GM12891 (cell line): ENCODE measurements at places on chromosomes 12 and 14.

DNA sequence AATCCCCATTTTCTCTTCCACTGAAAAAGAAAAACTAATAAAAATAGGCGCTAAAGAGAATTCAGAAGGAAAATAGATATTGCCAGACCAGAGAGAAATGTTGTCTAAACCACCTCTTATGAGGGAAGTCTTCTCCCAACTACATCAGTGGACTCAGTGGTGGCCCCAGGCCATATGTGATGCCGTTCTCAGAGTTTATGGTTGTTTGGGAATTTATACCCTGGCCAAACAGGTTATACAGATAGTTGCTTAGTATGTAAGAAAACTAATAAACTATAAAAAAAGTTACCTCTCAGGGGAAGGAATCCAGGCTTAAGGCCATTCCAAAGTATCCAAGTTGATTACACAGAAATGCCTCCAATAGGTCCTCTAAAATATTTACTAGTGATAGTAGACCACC is 103.4 kb upstream of the RBM19 start:
- no peak for DNase-seq

- no peak for DNase-seq
Observed at GRCh38 chr14:71005076-71005475, 97.8 kb downstream of the PCNX1 start.

DNA sequence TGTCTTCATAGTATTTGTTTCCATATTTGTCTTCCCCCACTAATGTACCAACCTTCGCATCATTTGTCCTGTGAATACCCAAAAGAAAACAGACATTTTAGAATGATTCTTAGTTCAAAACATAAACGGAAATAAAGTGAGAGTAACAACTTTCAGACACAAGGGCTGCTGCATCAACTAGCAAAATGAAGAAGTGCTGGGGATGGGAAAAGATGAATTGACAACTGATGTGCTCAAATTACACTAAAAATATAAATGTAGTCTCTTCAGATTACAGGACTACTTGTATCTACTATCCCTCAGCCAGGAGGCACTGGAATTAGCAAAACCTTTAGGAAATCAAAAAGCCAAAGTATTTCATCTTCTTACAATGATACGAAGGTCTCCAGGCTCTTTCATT is 743 bp downstream of the NDUFA12 start:
- DNase-seq = no peak

GRCh38 chr12:110134691-110135411 is 10.7 kb downstream of the IFT81 start:
- DNase-seq = no peak

DNA sequence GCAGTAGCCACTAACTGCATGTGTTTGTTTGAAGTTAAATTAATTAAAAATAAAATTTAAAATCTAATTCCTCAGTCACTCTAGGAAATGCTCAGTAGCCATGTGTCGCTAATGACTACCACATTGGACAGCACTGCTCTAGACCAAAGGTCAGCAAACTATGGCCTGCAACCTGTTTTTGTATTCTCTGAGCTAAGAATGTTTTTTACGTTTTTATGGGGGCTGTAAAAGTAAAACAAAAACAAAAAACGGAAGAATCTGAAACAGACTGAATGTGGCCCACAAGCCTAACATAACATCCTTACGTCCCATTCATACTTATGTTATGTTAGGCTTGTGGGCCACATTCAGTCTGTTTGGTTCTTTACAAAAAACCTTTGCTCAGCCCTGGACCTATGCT is 57.8 kb downstream of the LIN52 start:
- DNase-seq = no peak

DNA sequence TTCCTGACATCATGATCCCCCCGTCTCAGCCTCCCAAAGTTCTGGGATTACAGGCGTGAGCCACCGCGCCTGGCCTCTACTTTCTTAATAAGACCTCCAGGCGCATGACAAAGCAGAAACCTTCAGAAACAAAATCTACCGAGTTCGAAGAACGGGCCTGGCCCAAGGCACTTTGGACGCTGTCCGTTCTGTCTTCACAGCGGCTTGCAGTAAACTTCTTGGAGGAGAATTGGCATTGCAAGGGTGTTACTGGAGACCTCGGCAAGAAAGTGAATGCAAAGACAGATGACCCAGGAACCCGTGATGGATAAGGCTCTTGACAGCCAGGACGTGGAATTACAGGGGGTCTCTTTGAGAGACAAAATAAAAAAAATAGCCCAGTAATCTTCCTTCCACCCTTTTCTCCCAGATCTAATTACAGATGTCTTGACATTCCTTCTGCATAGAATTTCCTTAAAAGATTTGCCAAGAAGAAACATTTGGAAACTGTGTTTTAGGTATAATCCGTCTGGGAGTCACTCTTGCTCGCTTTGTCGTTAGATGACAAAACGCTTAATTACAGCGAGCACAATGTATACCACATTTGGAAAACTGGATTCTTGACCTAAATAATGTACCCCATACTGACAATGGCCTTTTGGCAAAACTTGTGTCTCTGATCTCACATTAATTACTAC is 83.2 kb upstream of the TBX3 start:
- DNase-seq = no peak

DNA sequence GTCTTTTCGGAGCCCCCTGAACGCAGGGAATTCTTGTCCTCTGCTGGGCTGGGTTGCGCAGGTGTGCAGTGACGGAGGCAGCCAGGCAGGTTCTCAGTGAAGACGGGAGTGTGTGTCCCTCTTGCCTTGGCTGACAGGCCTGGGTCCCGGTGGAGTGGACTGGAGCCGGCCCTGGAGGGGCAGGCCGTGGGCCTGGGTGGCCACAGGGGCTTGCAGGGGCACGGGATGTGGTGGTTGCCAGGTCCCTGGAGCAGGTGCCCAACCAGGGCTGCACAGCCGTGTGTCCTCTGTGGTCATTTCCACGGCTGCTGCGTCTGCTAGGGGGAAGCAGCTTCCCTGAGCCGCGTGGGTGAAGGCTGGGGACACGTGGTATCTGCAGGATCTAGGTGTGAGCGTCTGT is 79.8 kb downstream of the ADGRD1 start:
- no peak for DNase-seq

DNA sequence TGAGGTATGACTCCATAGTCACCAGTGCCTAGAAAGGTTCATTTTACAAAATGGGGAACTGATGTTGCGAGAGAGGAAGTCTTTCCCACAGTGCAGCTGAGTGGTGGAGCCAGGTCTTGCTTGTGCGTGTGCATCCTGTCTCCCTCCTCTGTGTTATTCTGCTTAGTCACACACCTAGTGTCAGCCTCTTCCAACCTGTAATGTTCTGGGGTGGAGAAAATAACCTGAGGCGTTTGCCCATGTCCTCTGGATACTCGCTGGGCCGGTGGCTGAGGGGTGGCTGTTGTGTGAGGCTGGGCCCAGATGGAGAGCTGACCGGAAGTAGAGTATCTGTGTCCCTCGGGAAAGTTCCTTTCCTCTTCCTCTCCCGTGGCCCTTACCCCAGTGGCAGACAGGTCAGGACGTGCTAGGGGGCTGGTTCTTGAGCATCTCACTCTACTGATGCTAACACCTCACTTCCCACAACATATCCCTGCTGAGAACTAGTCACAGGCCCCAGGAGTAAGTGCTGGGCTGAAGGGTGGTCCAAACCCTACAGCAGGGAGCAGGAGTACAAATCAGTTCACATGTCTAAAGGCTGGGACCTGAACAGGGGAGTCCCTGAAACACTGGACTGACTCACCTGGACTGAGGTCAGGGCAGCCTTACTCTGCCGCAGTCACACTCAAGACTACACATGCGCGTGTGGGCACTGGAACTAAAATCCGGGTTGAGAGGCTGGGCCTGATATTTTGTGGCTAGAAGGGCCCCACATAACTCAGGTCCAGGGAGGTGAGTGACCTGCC is 7.0 kb downstream of the MLF2 start:
- DNase-seq = no peak

GRCh38 chr14:63933110-63933509 is 80.3 kb downstream of the SYNE2 start:
- no peak for DNase-seq

GRCh38 chr14:54767450-54767849 is 135.2 kb downstream of the GCH1 start:
- DNase-seq = no peak

DNA sequence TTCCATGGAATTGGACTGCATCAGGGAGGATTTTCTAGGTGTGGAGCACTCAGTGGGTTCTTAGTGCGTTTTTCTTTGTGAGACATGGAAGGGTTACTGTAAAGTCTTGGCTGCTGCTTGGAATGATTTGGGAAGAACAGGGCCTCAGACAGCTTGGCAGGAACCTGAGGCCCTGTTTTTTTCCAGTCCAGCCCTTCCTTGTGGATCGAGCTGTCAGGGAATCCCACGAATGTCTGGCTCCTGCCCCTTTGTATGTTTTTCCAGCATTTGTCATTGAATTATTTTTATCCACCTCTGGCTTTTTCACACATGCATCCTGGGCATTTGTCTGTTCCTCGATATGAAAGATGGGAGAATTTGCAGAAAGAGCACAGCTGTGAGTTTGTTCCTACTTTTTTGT is 158.5 kb downstream of the TGFB3 start:
- no peak for DNase-seq

DNA sequence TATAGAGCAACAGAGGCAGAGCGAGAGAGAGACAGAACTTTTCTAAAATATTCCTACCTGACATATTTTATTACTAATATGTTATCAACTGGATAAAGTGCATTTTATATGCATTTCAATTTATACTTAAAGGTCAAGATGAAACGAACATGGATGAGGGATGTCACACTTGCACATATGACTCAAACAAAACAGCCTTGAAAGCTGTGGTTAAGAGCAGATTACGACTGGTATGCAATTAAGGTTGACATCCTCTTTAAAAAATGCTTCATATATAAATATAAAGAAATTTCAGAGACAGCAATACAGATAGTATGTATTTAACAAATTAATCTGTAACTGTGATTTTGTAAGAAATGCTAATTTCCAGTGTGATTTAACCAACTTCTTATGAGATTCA is 52.5 kb downstream of the LMO3 start:
- DNase-seq = no peak

GRCh38 chr14:73242357-73242901 is 5.1 kb downstream of the PAPLN start:
- DNase-seq = no peak

DNA sequence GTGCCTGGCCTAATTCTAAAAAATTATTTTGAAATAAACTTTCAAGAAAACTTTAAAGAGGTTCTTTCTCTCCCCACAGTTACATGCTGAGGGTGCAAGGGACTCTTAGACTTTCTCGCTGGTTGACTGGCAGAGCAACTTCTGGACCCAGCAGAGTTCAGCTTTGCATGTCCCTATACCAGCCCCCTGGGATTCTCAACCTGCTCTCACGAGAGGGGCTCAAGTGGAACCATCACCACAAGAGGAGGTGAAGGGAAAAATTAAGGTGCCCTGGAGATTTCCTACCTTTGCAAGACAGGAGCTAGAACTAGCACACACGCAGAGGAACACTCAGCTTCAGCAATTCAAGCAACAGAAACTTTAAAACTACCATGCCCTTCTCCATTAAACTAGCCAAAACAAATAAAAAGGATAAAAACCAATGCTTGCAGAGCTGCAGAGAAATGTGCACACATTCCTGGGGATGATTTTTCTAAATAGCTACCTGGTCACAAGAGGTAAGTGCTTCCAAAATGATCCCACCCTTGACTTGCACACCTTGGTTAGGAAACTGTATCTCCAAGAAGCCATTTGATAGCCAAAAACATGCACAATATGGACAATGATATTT is 2.5 kb downstream of the HVCN1 start:
- no peak for DNase-seq

DNA sequence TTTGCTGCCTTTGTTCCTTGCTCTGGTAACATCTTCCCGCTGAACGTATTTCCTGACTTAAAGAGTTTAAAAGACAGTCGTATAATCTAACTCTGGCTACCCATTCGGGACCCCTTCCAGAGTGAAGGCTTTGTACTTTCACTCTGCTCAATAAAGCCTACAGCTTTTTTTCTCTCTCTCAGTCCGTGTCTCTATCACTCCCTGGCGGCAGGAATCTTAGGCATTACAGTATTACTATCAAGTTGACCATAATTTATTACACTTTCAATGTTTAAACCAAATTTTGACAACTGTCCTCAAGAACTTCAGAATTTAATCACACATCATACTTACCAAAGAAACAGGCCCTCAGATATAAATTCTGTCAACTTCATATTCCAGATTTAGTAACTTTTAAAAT is 967.9 kb downstream of the FSCB start:
- DNase-seq = no peak

- no peak for DNase-seq
Observed at GRCh38 chr12:69655616-69656340, 43.3 kb downstream of the BEST3 start.

DNA sequence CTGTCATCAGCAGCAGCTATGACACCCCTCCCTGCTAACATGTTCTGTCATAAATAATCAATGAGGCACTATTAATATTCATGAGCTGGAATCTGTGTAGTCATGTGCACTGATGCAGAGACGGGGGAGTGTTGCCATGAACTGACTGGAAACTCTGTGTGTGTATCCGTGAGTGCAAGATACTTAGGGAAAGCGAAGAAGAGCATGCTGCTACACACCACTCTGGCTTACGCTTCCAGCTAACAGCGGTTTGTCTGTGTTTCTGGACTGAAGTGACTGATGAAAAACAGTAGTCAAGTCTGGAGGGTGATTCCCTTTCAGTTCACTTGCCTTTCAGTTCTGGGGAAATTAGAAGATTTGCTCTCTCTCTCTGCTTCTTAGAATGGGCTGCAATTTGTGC is 249.4 kb downstream of the PDZRN4 start:
- DNase-seq = no peak

DNA sequence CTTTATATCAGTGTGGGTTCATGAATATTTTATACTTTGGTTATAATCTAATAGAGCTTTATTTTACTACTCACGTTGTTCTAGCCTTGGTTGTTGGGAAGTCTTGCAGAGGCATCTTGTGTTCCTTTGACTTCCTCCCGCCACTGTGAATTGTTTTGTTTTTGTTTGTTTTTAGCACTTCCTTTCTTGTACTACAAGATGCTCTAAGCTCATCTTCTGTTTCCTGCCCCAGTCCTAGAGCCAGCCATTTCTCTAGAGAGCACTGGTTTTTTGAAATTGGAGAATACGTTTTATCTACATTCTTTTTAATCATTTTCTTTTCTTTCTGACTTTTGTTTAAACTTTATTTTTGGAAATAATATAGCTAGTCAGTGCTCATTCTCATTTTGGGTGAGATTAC is 15.9 kb upstream of the NUBPL start:
- no peak for DNase-seq
